ENCODE measurements at places on chromosomes 5 and 9.

- no peak for DNase-seq
Measured at GRCh38 chr9:116705531-116705930, 18.4 kb downstream of the TRIM32 start.

GRCh38 chr5:38853753-38854470 is 8.1 kb downstream of the OSMR start:
- DNase-seq, result no peak

GRCh38 chr5:122561209-122561608 is 213.7 kb upstream of the SNX2 start:
- DNase-seq, result no peak

DNA sequence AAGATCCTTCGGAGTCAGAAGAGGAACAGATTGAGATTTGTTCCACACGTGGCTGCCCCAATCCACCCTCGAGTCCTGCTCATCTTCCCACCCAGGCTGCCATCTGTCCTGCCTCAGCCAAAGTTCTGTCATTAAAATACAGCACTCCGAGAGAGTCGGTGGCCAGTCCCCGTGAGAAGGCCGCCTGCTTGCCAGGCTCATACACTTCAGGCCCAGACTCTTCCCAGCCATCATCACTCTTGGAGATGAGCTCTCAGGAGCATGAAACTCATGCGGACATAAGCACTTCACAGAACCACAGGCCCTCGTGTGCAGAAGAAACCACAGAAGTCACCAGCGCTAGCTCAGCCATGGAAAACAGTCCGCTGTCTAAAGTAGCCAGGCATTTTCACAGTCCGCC is 85.9 kb downstream of the GOLPH3 start:
- no peak for DNase-seq

DNA sequence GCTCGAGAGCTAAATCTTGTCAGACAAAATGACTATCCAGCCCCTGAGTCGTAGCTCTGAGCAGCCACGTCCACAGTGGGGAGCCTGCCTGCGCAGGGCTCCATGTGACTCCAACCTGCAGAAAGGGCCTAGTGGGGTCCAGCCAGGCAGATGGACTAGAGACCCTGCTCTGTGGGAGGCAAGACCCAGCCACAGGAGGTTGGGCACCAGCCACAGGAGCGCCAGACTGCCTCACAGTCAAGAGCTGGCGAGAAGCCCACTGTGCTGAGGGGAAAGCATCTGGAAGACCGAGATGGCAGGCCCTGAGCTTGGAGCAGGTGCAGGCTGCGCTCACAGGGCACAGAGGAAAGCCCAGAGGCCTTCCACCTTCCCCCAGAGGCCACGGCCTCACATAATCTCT is 61.4 kb downstream of the C5orf15 start:
- peak; percentile 75 for DNase-seq

- no peak for DNase-seq
Measured at GRCh38 chr5:172147857-172148256, 40.2 kb downstream of the STK10 start.

DNA sequence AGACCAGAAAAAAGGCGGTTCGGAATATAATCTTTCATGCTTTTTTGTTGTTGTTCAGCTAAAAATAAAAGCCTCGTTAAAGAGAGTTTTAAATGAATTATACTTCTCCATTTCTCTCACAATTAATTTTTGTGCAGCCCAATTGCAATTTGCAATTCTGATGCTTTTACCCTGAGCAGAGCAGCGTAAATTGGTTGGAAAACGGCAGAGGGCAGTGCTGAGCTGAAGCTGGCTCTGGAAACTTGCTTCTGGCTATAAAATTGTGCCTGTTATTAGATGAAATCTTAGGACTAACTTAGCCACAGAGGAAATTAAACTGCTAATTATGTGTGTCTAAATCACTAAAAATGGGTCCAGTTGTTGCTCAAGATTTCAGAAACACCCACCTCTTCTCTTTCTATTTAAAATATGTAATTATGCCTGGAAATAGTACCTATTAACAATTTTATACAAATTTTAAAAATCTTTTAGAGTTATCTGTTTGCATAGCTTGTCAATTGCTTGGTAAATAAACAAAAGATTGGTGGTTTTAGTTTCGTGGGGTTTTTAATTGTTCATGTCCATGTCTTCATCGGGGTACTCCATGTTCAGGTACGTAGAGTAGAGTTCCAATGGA is 441.8 kb upstream of the TLE4 start:
- peak; percentile 38 for DNase-seq

GRCh38 chr9:104991144-104991953 is 63.4 kb upstream of the ABCA1 start:
- DNase-seq, result peak; percentile 78

- peak; percentile 21 for DNase-seq
Measured at GRCh38 chr5:81235287-81236072, 2.4 kb downstream of the CKMT2 start.

DNA sequence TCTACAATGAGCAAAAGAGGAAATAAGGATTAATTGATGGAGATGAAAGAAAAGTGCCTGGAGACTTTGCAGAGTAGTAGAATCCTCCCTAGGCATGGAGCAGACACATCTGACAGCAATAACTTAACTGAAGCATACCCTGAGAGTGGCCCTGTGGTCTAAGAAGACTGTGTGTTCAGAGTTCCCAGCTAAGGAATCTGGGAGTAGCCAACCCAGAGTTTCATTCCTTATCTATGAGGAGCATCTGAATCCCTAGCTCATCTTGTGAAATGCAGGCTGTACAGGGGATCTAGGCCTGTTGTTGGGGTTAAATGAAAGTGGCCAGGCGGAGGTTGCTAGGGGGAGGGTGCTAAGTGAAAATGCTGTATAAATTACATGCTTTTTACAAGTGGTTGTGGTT is 233.1 kb upstream of the FBXL7 start:
- DNase-seq, result no peak

DNA sequence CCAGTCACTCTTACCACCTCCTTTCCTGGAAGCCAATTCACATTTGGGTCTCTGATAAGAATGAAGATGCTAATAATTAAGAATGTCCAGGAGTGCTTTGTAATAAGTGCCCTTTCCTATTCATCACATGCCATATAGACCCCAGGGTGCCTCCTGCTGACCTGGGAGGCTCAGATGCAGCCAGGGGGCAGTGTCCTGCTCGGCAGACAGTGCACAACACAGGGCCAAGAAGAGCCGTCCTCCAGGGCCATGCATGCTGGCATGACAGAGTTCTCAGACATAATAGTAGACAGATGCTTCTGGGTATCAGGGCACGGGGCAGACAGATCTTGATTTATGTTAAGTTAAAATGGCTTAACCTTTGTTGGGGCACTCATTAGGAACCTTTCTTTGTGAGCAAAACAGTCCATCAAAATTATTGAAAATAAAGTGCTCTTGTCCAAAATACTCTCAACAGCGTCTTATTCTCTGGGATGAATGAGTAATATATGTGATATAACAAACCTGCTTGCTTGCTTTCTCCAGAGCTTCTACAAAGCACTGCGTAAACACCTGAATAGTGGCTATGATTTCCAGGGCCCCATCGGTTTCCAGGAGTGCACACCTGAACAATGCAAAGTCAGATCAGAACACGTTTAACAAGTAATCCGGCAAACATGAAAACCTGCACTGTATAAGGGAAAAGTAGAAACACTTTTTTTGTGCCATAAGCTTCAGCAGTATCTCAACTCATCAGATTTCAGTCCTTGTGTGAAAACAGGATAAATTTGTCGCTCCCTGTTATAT is 192.7 kb downstream of the FANCC start:
- DNase-seq, result no peak

DNA sequence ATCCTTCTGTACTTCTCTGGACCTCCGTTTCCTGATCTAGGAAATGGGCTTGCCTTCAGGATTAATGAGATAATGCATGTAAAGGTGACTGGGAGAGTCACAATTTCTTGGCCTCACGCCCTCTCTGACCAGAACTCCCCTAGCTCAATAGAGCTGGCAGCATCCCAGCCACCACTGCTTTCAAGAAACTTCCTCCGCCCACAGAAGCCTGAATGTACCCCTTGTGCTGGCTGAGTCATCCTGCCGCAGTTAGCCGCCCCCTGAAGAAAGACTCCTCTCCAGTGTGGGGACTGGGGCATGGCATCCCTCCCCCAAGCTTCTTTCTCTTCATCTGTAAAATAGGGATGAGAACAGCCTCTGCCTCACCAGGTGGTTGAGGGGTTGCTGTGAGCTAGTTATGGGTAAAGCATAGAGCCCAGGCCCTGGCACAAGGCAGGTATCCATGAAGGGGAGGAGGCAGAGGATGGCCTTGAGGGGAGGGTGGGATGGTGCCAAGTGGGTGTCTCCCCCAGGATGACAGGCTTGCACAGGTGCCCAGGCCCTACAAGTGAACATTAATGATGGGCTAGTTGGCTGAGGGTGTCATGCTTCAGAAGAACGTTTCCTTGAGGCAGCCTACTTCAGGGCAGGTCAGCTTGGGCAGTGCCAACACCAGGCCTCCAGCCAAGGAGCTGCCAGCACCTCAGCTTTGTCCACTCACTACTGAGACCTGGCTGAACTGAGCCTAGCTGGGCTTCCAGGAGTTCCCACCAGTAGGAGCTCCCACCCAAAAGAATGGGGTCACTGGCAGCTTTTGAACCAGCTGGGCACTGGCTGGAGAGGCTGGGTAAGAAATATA is 3.4 kb downstream of the PDLIM4 start:
- DNase-seq, result no peak

DNA sequence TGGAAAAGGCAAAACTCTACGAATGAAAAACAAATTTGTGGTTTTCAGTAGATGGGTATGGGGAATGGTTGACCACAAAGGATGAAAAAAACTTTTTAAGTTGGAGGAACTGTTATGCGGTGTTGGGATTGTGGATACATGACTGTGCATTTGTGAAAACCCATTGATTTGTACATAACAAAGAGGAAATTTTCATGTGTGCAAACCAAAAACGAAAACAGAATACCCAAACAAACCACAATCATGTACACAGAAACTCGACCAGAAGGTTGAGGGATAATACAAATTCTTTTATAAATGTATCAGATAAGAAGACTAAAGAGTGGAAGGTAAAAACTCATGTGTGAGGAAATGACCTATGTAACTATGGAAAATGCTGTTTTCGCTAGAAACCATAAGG is 1012.4 kb downstream of the CDH18 start:
- no peak for DNase-seq

DNA sequence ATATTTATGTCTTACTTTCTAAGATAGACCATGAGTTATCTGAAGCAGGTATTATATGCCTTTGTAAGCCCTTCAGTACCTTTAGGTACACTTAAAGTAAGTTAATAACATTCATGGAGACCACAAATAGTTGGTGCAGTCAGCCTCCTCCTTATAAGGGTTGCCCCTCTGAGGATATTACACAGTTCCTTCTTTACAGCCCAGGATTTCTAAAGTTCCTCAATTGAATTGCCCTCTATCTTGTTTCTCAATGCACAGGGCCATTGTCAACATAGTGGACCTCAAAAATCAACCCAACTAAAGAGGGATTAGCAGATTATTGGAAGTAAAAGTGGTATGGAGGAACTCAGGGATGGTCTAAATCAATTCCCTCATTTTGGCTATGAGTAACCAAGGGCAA is 50.3 kb downstream of the HMHB1 start:
- no peak for DNase-seq

DNA sequence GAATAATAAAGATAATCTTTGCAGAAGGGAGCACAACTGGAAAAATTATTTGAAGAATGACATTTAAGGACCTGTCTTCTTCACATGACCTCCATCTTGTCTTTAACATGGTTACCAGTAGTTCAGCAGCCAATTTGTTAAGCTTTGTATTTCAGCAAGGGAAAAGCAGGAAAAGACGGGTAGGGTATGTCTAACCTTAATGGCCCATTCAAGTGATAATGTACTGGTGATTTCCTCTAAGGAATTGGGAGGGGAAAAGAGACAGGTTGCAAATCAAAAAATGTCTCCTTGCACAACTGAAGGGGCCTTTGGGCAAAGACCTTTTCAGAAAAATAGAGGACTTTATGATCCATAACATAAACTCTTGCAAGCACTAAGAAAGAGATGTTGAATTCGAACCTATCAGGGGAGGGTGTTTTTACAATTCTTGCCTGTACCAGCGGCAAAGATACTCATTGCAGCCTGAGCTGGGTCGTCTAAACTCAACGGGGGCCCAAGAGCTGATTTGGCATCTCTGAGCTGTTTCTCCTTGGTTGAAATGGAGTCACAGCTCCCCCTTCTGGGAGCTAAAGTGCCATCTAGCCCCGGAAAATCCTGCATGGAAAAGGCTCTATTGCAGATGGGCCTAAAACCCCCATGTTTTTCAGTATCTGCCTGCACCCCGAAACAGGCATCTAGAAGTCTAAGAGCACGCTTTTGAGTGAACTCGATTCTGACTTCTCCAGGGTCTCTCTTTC is 3.8 kb downstream of the BRINP1 start:
- DNase-seq, result peak; percentile 35

GRCh38 chr9:72557549-72557948 is 36.1 kb downstream of the TMC1 start:
- DNase-seq, result no peak

DNA sequence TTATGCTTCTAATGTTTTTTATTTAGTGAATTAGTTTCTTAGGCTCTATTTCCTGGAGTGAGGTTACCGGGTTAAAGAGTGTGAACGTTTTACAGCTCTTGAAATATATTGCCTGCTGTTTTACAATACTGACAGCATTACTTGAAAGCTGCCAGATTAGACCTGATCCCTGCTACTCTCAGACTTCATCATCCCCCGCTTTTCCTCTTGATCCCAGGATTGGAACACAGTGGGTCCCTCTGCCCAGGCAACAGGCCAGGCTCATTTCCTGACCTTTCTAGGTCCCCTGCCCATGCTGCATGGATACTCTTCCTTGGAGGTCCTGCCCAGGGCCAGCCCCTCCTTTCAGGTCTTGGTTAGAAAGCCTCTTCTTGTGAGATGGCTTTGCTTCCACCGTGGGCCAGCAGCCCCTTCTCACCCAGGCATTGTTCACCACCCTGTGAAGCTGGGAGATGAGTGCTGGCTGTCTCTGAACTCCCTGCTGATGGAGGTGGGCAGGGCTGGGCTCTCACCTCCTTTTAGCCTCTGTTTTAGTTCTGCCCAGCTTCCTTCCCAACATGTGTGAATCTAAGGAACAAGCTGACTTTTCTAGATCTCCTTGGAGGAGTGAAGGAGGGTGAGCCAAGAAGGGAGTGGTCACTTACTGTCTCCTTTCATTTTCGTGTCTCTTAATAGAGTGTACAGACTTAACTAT is 15.5 kb upstream of the FAM120AOS start:
- no peak for DNase-seq

GRCh38 chr5:178291969-178292825 is 59.6 kb upstream of the PHYKPL start:
- no peak for DNase-seq

GRCh38 chr9:6925836-6926235 is 168.1 kb downstream of the KDM4C start:
- DNase-seq, result no peak
